ENCODE measurements at places on chromosomes 3 and 15. TPM values are rescaled to one million over a fixed set of nuclear protein-coding genes. Genes with fewer than 3 reads are reported as not detected.

GOLGA6A gene
- total RNA-seq, result 0.17 TPM

CDAN1 gene
- total RNA-seq, result 11.5 TPM

BMF gene
- 5.9 TPM for total RNA-seq

PPP2R3A gene
- total RNA-seq, result 12.6 TPM

CIB2 gene
- 3.2 TPM for total RNA-seq
